ENCODE measurements at places on chromosomes 2 and 18.

- DNase-seq, result no peak
These were observed at the start of gene CD8A for GRCh38 chr2:86790676-86791572. TSS of gene CD8A (minus strand) at chr2:86790913. CDS start at chr2:86790825, 88 bp downstream.

- DNase-seq, result peak; percentile 49
These were observed 218.4 kb downstream of the MREG start for GRCh38 chr2:215794829-215795546.

GRCh38 chr2:45820048-45820447, 168.6 kb downstream of the PRKCE start:
- DNase-seq, result no peak

DNA sequence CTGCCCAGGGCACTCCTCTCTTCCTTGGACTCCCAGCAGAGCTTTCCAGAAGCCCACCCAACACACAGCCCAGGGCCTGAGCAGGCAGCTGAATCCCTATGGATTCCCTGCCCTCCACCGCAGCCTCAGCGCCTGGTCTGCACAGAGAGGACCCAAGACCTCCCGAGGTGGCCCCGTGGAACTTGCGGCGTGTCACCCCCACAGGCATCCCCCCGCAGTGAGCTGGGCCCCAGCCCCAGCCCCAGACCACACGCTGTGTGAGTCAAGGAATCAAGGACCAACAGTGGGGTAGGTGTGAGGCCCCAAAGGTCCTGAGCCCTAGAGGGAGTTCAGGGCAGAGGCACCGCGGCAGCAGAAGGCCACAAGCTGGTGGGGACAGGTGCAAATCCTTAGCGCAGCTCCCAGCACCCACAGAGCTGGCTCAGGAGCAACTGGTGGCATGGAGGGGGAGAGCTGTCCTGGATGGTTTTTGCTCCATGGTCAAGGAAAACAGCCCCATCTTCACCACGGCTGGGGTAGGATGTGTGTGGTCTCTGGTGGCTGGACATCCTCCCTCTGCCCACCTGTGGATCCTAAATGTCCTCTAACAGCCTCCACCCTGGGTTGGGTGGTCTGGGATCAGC, 8.5 kb downstream of the HS6ST1 start:
- DNase-seq, result no peak

DNA sequence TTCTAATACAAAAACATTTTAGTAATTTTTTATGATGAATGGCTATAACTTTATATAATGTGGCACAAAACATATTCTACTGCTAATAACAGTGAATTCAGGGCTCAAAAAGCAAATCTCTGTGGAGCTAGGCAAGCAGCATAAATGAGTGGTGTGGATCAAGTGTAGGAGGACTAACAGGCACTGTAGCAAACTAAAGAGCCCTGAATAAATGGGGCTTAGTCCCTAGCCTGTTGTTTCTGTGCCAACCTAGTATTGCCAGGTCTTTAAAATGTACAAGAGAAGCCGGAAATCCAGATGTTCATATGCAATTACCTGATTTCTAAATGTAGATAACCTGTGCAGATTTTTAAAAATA, 18.5 kb downstream of the REL start:
- DNase-seq, result no peak

GRCh38 chr2:95389245-95390119, 13.0 kb upstream of the FAHD2A start:
- DNase-seq, result peak; percentile 66

DNA sequence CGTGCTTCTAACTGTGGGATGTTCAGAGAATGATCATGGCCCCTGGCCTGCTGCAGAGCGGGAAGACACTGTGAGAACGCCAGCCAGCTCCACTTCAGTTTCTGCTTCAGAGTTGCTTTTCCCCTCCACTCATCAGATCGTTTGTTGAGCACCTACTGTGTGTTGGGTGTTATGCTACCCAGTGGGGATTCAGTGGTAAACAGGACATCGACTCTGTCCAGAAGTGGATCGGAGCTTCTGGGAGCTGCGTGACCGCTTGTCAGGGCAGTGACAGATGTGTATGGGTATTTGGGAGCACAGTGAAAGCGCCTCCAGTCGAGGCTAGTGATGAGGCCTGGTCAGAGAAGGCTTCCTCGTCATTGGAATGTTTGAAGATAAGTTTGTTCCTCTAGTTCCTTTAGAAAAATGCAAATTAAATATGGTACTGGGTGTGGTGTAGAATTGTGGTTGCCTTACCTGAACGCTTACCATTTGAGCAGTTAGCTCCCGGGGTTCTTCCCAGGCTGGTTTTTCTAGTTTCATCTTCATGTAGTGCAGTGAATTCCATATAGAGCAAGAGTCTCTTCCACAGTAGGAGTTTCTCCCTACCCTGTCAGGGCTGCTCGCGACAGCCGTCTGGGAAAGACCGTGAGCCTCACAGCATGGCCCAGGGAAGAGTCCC, 2.8 kb downstream of the RAB12 start:
- no peak for DNase-seq

GRCh38 chr2:39059366-39059952, 61.4 kb downstream of the SOS1 start:
- DNase-seq, result peak; percentile 25

DNA sequence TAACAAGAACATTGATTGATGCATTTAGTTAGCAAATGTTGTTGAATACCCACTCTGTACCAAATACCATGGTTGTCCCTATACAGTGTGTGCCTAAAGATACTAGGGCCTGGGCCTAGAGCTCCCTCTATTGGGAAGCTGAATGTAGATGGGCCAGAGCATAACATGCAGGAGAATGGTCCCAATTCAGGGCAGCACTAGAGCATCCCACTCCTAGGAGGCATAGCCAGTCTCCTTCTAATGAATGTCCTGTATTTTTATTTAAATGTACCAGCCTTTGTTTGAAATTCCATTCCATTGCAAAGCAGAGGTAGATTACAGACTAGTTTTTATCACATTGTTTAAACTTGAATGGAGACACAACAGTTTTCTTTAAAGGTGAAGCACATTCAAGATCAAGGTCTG, 90.6 kb downstream of the FEZ2 start:
- DNase-seq, result peak; percentile 86

DNA sequence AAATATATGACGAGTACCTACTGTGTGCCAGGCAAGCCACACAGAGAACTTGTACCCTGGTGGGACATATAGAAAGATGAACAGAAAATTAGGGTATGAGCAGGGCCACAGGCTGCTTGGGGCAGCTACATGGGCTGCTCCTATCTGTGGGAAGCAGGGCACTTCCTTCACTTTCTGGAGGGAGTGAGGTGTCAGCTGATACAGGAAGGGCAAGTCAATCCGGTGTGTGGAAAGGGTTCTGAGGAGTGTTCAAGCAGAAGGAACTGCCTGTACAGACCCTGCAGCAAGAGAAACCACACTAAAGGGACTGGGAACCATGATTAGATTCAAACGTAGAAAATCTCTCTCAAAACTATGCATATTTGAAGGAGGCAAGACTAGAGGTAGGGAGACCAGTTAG, 58.6 kb upstream of the BCL11A start:
- DNase-seq, result no peak

DNA sequence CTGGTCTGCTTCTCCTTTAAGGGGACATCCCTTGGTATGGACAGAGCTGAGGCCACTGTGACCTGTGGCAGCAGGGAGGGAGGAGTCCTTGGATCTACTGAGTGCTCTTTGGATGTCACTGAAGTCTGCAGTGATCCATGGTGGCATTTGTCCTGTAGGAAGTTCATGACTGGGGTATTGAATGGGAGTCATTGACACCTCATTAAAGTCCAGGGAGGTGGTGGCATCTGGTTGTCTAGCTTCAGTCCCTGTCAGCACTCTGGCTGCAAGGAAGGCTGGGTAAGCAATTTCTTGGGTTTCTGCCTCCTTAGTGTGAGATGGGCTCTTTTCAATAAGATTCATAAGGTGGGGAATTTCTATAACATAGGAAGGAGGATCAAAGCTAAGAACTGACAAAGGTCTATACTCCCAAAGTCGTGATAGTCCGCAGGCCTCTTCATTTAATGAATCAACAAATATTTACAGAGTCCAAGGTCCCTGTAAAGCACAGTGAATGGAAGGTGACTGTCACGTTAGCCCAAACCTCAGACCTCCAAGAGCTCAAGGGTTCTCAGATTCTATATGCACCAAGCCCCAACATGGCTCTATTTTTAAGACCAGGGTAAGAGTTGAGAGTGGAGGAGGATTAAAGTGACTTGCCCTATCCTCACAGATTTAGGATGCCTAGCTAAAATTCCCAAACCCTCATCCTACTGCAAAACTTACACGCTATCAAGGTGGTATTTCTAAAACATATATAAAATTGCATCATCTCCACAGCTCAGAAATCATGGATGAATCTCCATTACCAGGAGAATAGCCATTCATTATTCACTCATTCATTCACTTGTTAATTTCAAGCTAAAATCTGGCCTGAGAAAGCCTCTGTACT, 40.2 kb downstream of the THNSL2 start:
- DNase-seq, result no peak

DNA sequence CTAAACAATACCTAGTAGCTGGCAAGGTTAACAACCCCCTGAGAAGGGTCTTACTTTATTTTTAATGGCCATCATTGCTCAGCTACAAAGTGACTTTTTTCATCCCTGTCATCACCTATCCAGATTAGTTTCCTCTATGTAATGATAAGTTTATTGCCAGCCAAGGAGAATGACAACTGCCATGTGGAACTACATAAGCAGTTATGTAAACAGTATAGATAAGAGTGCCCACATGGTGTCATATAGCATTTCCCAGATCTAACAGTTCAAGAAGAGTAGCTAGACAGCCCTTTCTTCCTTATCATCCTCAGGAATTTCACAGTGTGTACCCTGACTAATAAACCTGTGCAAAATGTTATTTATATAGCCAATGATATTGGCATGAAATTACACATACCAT, 240.2 kb upstream of the PIK3C3 start:
- DNase-seq, result no peak

GRCh38 chr2:237642038-237642734, 14.8 kb downstream of the LRRFIP1 start:
- DNase-seq, result no peak

DNA sequence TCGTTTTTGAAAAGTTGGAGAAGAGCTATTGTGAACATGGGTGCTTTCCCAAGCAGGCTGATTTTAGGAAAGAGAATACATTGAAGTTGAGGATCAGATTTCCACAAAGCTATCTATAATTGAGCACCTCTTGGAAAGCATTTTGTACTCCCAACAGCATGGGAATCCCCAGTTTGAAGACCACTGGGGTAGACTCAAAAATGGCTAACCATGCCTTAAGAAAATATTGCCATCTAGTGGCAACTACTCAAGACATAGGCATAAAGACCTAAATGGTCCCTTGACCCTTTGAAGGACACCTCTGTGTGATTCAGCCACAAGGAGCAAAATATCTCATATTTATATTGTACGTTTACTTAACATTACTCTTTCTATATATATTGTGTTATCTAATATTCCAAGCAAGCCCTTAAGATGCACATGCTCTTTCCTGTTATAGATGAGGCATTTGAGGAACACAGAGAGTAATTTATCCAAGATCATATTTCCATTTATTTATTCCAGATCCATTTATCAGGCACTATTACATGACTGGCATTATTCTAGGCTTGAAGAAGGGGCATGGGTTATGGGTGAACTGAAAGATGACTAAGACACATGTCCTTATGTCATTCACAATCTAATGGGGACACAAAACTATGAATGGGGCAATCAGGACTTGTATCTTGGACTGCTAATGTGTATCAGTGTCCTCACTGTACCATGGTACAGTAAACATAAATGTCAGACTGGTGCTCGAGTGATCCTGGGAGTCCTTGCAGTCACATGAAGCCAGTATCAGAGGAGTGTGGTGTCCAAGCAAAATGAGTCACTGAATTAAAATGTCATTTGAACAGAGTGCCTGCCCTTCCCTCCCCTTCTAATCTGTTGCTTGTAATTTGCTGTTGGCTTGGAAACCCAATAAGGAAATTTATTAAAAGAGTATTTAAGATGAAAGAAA, 121.0 kb upstream of the XPO1 start:
- peak; percentile 42 for DNase-seq

- DNase-seq, result no peak
These were observed 43.3 kb upstream of the PTPRM start for GRCh38 chr18:7523772-7524171.

DNA sequence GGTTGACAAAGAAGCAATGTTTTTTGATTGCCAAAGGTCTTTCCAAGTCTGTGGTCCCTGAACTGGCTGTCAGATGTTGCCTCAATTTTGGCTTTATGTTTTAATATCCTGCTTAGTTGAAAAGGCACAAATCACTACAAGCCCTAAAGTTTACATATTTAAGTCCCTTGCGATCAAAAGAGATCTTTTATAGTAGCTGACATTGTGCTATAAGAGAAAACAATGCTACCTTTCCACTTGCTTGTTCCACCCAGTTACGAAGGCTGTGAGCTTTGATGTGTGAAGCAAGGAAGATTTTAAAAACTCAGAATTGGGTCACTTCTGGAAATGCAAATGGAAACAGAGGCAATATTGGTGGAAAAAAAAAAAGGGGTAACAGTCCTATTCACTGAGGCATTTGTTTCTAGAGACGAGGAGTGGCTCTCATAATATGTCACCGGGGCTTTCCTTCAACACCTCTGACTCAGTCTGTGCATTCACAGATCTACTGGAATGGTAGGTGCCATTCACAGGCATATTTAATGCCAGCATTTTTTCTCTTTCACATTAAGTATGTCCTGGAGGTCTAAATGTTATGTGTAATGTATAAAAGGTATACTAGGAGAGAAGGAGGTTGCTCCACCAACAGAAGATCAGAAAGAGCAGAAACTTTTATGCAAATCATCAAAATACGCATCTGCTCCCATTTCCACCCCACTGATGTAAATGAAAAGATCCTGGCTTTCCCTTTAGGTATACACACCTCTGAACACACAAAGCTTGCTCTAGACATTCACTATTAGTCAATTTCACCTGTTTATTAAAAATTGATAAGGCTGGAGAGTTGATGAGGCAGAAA, 91.8 kb downstream of the TGIF1 start:
- DNase-seq, result no peak

DNA sequence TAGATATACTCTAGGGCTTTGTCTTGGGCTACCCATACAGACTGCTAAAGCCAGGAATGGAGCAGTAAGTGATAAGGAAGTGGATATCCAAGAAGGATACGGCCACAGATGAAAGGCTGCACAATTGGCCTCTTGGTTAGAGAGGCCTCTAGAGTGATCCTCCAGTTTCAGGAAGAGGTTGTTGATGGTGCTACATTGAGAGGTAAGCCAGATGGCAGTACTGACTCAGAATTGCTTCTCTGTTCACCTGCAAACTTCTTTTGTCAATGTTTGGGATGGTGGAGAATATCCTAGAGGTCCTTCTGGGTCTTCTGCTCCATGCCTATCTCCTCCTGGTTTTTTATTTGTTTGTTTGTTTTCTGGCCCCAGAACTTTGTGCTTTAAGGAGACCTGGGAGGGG, 226.8 kb upstream of the LRRTM1 start:
- DNase-seq, result no peak

DNA sequence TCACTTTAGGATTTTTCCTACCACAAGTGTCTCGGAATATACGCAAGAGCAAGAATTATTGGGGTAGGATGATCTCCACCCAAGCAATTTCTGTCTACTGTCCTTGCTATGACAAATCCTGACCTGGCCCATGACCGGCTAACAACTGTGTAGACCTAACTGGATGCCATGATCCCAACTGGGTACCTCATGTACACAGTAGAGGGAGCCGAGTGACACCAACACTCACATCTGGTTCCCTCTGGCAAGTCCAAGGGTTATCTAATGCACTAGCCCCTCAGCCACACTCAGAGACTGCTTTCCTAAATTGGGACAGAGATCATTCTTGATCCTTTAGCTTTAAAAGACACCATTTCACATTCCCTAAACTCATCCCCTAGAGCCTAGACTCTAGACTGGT, 60.7 kb upstream of the ZNF532 start:
- no peak for DNase-seq

GRCh38 chr2:12606472-12607000, 110.2 kb upstream of the TRIB2 start:
- no peak for DNase-seq

Data from NT2/D1 (cell line).